ENCODE measurements at places on chromosomes 4 and X. TPM values are rescaled to one million over a fixed set of nuclear protein-coding genes. Genes with fewer than 3 reads are reported as not detected.
A peak's percentile ranks its signal among the peaks of the same experiment; 100 is the strongest.

- no peak for DNase-seq
Observed at GRCh38 chrX:124117325-124117724, 155.8 kb downstream of the STAG2 start.

DNA sequence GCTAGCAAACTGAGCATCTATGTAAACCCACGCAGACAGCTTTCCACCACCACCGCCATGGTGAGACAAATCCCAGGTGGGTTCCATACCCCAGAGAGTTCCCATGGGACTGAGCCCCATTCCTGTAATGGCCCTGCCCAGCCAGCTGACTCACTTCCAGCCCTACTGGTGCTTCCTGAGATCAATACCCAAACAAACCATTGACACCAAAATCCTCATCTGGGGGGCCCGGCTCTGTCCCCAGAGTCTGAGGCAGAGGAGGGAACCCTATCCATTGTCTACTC is 30.1 kb upstream of the JAKMIP1 start:
- no peak for DNase-seq

- DNase-seq: peak; percentile 30
Observed at GRCh38 chr4:16225863-16226815, at the start of gene TAPT1. TAPT1 (minus strand) TSS chr4:16226471; CDS start chr4:16226457, 14 bp downstream.

GRCh38 chr4:1851575-1852410 is 4.2 kb downstream of the LETM1 start:
- no peak for DNase-seq

DNA sequence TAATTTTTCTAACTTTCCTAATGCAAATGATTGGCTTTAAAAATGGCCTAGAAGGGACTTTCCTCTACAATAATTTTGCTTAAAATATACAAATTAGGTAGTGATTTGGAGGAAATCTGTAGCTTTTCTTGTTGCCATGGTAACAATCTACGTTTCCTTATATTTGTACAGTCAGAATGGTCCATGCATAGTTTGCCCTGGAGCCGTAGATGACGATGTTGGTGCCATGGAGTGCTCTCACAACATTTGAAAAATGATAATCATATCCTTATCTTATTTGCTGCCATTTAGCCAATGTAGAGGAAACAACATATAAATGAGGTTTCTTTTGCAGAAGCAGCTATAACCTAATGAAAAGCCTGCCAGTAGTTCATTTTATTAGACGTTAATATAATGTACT is 89.0 kb upstream of the NMU start:
- DNase-seq: no peak

DNA sequence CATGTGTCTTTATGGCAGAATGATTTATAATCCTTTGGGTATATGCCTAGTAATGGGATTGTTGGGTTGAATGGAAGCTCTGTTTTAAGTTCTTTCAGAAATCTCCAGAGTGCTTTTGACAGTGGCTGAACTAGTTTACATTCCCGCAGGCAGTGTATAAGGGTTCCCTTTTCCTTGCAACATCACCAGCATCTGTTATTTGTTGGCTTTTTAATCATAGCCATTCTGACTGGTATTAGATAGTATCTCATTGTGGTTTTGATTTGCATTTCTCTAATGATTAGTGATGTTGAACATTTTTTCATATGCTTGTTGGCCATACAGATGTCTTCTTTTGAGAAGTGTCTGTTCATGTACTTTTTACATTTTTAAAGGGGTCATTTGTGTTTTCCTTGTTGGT is 129.8 kb downstream of the TBCK start:
- DNase-seq: no peak

DNA sequence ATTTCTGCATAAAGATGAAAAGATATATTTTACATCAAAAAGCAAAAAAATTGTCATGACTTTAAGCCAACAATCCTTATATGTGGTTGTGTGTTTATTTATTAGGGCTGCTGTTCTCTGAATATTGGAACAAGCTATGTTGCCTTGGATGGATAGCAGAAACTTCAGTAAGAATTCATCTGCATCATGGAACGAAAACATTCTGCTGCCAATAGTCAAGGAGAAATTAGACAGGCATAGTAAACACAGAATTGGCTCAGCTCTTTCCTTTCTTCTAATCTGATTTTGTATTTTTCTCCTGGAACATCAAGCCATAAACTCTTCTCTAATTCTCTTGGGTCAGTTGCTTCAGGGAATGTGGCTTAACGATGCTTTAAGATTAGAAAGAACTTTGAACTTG is 1257.0 kb downstream of the NLGN4X start:
- no peak for DNase-seq

DNA sequence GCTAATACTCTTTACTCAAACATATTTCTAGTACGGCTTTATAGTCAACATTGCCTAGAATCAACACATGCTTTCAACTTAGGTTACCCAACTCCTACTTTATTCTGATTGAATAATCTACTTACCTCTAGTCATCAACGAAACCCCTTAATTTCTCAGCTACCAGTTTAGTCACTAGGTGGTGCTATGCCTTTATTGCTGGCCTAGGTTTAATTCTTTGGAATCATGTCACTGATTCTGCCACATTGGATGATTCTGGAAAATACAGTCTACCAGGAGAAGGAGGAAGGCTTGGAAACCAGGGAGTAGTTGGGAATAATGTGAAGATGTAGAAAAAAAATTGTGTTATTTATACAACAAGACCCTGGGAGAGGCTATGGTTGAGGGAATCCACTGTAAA is 167.7 kb downstream of the DCAF12L2 start:
- DNase-seq: no peak

GRCh38 chrX:112368371-112368770 is 285.8 kb upstream of the TRPC5 start:
- DNase-seq: no peak

DNA sequence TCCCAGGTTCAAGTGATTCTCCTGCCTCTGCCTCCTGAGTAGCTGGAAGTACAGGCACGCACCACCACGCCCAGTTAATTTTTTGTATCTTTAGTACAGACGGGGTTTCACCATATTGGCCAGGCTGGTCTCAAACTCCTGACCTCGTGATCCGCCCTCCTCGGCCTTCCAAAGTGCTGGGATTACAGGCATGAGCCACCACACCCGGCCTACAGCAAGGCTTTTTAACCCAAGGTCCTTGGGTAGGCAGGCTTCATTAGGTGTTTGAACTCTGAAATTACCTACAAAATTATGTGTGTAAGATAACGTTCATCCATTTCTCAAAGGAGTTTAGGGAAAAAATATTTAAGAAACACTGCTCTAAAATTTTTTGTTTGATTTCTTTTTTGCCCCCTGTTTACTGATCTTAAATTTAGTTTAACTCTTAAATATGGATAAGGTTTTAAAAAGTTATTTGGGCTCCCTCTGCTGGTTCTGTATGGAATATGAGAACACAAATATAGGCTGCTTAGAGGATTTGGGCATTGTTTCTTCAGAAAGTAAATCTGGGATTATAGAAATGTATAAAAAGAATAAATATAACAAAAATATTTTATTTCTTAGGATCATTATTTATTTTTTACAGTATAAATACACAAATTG is 92.8 kb downstream of the CBR4 start:
- peak; percentile 54 for DNase-seq

GRCh38 chr4:159296061-159296460 is 193.2 kb downstream of the RAPGEF2 start:
- DNase-seq: peak; percentile 85

- DNase-seq: peak; percentile 92
Observed at GRCh38 chr4:47852136-47852535, 14.3 kb upstream of the CORIN start.

DNA sequence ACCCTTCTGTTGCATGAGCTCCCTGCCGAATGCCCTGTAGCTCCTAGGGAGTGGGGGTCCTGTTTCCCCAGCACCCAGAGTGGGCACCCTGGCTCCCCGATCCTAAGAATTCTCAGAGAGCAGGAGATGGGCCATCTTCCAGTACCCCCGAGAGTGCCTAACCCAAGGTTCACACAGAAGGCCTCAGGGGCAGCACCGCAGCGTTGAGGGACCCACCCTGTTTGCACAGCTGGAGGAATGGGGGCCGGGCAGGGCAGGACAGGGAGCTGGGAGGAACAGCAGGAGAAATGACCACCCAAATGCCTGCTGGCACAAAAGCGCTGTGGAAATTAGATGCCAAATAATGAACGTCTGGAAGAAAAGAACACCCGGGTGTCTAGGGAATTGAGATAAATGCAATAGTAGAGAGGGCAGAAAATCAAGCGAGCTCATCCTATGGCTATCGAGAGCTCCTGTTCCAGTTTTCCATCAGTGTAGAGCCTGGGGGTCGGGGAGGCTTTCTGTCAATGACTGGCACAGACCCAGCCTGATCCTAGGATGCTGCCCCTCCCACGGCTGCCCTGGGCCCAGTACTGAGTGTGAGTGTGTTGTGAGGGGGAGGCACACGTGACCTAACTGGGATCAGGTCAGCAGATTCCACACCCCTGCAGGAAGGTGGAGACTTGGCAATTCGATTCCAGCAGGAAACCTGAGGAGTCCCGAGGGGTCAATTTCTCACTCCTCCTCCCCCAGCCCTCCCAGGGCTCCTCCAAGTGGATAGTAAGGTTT is 25.7 kb downstream of the SEPTIN6 start:
- DNase-seq: no peak

- no peak for DNase-seq
Observed at GRCh38 chr4:5199912-5200311, 148.6 kb downstream of the STK32B start.

GRCh38 chrX:16589211-16589610 is 60.7 kb upstream of the S100G start:
- peak; percentile 76 for DNase-seq

DNA sequence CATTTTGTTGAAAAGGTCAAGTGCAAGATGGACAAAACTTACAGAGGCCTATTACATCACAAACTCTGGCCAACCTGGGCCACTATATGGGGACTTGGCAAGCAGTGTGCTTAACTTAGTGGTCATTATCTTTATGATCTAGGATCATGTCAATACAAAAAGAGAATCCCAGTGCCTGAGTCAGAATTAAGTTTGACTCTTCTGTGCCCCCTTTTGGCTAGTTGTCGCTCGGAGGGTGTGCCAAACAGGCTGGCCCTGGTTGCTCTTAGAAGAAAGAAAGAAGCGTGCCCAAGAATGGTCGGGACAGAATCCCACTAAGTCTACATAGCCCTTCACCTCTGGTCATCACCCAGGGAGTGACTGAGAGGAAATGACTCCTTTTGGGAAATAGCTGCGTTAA is 100.1 kb downstream of the EIF4E start:
- no peak for DNase-seq

DNA sequence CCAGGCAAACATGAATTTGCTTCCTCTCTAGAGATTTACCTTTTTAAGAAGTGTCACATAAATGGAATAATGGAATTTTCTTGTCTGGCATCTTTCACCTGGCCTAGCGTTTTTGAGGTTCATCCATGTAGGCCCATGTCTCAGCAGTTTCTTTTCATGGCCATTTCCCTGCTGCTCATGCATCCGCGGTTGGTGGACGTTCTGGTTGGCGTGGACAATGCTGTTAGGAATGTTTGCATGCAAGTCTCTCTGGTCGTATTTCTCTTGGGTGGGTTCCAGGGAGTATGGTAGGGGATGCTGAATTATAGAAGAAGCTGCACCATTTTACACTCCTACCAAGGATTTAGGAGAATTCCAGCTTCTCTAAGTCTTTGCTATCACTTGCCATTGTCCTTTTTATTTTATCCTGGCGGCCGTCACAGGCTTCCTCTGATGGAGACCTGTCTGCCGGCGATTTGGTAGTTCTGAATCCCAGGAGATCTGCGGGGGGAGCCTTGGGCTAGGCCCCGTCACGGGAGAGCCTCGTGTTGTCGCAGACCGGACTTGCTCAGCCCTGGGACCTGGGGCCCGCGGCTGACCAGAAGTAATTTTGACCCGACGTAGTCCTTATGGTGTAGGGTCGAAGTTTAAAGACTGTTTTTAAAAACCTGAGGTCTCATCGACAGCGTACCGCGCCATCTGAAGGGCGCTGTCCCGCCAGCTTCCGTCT is 56.9 kb upstream of the TADA2B start:
- DNase-seq: peak; percentile 84

DNA sequence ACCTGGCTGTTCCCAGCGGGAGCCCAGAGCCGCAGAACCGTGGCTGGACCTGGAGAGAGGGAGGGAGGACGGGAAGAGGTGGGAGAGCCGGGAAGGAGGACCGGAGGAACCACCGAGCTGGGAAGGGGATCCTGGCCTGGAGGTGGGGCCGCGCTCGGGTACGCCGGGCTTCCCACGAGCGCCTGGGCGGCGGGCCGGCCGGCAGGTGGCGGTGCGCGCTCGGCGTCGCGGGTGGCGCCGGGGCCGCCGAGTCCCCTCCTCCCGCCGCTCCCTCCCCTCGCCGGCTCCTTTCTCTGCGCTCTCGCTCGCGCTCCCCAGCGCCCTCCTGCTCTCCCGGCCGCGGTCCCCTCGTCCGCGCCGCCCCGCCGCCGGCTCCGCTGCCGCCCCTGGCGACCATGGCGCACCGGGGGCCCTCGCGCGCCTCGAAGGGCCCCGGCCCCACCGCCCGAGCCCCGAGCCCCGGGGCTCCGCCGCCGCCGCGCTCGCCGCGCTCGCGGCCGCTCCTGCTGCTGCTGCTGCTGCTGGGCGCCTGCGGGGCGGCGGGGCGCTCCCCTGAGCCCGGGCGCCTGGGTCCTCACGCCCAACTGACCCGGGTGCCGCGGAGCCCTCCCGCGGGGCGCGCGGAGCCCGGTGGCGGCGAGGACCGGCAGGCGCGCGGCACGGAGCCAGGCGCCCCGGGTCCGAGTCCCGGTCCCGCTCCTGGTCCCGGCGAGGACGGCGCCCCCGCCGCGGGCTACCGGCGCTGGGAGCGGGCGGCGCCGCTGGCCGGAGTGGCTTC is at the start of gene SORCS2:
SORCS2 (plus strand) TSS at position 287 of the 778 bp plus-strand sequence.
- DNase-seq: peak; percentile 39

GRCh38 chr4:102036619-102037376 is 246.3 kb downstream of the BANK1 start:
- DNase-seq: peak; percentile 25

DNA sequence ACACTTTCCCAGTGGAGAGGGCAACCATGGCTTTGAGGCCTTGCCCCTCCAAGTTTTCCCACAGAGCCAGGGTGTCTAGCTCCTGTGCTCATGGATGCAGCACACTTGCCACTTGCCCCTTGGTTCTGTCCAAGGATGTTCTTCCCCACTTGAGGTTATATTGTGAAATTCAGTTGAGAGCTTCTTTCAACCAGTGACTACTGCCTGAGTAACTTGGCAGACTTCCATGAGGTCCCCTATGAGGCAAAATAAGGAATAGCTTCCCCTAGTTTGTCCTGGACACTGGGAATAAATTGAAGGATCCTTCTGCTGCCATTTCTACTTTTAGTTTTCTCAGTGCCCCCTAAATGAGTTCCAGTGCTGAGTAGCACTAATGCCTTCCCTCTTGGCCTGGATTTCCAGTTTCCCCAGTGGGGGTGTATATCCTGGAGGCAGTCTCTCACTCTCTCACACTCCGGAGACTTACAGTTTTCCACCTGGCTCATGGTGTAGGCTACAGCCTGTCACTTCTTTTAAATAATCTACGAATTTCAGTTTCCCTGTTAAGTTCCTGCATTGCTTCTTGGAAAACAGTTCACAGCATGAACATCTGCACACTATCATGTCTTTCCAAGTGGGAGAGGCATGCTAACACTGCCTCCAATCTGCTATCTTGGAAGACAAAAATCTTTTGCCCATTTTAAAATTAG is 36.4 kb upstream of the ADH4 start:
- peak; percentile 83 for DNase-seq

The SH2D1A gene
- not detected for total RNA-seq

The RBM47 gene
- total RNA-seq: 0.83 TPM

The NR3C2 gene
- total RNA-seq: 1.9 TPM

The CT47A7 gene
- total RNA-seq: not detected

The TEX13C gene
- not detected for total RNA-seq

The BGN gene
- 11.3 TPM for total RNA-seq

The ATP2B3 gene
- under 0.01 TPM for total RNA-seq
